Pons (tissue), 1 donor: ENCODE measurements at places on chromosomes 12 and 14.

- peak; percentile 70 for DNase-seq
Observed at GRCh38 chr14:73223049-73223448, 14.3 kb upstream of the PAPLN start.

DNA sequence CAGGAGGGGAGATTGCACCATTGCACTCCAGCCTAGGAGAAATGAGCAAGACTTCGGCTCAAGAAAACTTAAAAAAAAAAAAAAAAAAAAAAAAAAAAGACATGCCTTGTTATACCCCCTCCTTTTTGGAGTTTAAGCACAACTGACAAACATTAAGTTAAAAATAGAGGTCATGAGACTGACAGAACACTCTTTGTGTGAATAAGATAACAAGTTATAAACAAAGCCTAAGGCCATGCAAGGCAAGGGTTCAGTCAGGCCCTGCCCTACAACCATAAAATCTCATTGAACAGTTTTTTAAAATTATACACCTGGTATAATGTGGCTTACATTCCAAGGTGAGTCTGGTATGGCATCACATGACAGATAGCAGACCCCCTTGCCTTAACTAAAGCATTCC, 39.3 kb downstream of the TSPAN19 start:
- DNase-seq = no peak

DNA sequence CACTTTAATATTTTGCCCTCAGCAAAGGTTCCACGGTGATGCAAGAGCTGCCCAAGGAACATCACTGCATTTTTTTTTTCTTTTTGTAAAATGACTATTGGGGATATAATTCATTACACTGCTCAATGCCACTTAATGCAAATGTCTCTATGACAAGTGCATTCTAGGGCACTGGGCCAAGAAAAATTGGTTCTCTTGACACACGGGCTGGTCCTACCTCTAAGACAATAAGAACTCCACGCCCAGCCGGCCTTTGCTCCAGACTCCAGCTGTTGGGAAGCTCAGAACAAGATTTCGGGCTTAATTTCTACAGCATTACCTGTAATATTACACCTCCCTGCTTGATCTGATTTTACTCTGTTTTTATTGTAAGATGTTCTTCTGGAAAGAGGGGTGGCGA, 48.8 kb upstream of the VRK1 start:
- DNase-seq = no peak

DNA sequence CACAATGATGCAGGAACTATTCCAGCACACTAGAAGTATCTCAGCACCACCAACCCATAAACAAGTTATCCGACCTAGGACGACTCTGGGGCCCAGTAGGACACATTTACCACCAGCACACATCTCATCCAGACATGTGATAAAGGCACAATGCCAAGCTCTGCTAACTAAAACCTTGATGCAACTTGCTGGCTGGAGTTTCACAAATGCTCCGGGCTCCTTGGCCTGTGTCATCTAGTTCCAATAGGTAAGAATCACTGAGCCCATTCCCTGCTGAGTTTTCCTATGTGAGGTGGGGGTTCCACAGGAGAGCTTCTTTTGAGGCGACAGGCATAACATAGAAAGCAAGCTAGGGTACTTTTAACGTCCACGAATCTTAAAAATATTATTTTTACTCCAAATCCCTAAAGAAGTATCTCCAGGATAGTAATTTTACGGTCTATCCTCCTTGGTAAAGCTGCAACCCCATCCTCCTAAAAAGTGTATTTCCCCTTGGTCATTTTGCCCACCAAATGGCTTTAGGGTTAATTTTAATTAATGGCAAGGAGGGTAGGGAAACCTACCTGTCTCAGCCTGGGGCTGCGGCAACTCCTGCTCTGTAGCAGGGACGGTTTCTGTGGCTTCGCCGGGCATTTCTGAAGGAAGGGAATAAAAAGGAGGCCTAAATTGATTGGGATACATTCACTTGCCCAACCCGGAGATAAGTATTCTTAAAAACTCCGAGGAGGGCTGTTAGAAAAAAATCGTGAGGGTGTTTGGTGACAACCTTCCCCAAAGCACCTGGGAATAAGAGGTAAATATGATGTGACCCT, 1.0 kb downstream of the NACA start:
- DNase-seq = peak; percentile 75

GRCh38 chr12:29159661-29160060, 10.6 kb downstream of the FAR2 start:
- DNase-seq = peak; percentile 77

- DNase-seq = peak; percentile 8
Observed at GRCh38 chr12:82448911-82449578, 90.7 kb downstream of the METTL25 start.

DNA sequence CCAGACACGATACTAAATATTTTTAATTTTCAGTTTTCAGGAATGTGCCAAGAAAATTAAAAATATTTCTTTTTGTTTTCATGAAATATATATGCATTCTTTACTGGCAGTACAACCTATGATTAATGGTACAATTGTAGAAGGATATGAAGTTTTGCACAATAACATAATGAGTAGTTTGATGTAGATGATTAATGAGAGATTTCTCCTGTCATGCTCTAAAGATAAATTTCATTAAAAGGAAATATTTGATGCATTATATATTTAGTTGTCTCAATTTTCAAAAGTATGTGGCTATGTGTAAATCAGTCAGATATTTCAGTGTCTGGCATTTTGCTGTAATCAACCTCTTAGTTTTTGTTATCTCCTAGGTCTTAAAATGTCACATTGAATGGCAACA, 940.2 kb upstream of the MDGA2 start:
- no peak for DNase-seq

GRCh38 chr12:30725739-30726138, 29.0 kb downstream of the CAPRIN2 start:
- no peak for DNase-seq

- no peak for DNase-seq
Observed at GRCh38 chr14:73287071-73287470, 49.8 kb downstream of the PAPLN start.

DNA sequence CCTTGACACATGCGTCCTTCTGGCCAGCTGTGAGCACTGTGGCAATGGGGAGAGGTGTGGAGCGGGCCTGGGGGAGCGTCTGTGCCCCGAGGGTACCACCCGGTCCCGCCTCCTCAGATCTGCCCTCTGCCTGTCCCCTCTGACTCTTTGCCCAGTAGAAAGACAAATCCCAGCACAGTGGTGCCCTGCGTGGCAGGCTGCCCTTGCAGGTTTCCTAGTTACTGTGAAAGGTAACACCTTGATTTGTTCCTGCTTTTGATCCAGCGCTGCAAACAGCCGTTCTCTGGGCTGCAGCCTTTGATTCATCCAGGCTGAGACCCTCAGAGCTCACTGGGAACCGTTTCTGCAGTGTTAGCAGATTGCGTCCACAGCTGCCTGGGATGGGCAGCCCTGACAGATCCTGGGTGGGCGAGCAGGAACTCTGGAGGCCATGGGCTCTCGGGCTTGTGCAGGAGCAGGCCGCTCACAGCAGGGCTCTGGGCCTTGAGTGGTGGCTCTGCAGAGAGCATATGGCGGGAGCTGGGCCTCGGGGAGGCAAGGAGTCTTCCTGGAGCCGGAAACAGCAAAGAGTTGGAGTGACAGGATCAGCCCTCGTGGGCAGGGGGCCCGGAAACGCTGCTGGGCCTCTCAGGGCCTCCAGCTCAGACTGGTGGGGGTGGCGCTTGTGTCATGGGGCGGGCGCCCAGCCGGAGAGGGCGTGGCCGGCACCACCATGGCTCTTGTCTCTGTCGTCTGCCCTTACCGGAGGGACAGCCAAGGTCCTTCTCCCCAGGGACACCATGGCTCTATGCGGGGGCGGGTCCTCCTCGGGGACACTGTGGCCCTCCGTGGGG, 16.6 kb downstream of the FBRSL1 start:
- peak; percentile 73 for DNase-seq

GRCh38 chr12:112381406-112381882, 787 bp downstream of the HECTD4 start:
- no peak for DNase-seq

DNA sequence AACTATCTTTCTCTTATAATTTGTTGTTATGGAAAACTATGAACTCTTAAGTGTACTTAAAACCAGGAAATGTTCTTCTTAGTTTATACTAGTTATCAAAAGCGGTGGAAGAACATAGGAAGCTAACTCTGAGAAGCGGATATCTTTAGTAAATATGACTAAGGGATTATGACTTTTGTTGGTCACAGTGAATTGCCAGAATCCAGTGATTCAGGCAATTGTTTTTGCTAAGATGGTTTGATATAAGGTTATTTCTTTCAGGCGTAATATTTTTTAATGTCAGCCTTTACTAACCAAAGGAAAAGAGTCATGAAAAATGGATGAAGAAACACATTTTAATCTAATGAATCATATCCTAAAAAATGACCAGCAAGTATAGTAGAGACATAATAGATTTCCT, 473.5 kb downstream of the FOXG1 start:
- DNase-seq = no peak

DNA sequence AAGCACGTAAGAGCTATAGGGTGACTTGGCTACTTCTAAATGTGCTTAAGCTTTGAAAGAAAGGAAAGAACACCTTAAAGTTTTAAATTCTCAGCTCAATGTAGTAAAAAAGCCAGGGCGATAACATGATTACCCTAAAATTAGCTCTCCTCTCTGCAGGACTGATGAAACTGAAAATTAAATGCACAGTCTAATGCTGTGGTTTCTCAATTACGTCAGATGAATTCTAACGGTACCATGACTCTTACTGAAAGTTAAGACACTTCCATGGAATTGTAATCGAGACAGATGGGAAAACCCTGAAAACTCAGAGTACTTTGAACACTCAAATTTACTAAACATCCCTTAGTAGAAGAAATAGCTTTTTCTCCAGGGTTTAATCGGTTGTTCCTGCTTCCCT, 25.9 kb upstream of the PRKD1 start:
- DNase-seq = no peak
